SK-N-SH treated with all-trans-retinoic acid at 6 μM for 48 hours (cell line): ENCODE measurements at places on chromosomes 1 and 21.

GRCh38 chr1:109516872-109517271 lies 7.3 kb upstream of the AMIGO1 start:
- ATAC-seq, result no peak; the same call in 2 of the 3 replicates

GRCh38 chr21:44954281-44954771 lies 14.5 kb downstream of the SLX9 start:
- ATAC-seq, result no peak

- no peak for ATAC-seq
These were observed 7.0 kb downstream of the AHDC1 start for GRCh38 chr1:27596986-27597385.

DNA sequence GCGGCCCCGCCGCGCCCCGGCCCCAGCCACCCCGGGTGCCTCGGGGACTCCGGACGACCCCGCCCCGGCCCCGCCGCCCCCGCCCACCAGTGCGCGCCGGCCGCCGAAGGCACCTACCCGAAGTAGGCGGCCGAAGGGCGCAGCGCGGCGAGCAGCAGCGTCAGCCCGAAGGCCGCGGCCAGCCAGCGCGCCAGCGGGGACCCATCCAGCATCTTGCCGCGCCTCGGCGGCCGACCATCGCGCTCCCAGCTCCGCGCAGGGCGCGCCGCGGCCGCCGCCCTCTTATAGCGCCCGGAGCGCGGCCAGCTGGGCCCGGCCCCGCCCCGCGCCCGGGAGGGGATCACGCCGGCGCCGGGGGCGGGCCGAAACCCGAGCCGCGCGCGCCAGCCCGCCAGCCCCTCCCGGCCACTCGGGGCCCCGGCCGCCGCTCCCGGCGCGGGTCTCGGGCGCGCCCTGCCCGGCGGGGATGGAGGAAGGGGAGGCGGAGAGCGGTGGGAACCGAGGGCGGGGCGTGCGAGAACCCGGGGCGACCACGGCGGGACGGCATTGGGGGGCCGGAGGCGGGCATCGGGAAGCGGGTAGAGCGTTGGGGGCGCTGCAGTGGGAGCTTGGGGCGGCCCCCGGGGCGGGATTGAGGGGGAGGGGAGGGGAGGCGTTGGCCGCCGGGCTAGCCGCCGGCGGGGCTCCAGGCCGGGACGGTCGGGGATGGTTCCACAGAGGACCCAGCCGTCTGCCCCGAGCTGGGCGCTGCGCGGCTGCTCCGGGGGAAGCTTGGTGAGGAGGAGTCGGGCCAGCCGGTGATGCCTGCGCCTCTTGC lies at the start of gene WNT9A:
WNT9A (minus strand) TSS at position 257 of the 817 bp plus-strand sequence; CDS start at position 212, 45 bp downstream.
- ATAC-seq, result peak; percentile 16

DNA sequence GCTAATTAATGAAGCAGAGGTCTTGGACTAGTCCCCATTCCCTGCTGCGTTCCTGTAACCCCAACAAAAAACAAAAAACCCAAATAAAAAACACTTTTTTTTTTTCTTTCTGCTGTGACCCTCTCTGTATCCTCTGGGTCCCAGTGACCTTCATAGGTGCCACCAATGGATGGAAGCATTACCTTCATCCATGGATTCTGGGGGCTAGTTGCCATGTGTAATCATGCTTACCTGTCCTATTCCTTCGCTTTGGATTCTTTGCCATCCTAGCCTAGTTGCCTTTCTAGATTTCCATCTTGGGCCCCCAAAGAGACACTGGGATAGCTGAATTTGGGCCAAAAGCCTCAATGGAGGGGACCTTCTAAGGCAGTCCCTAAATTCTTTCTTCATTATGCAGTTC lies 1208.7 kb downstream of the BRINP3 start:
- ATAC-seq, result no peak

GRCh38 chr1:118395430-118395991 lies 210.5 kb upstream of the SPAG17 start:
- ATAC-seq, result no peak

DNA sequence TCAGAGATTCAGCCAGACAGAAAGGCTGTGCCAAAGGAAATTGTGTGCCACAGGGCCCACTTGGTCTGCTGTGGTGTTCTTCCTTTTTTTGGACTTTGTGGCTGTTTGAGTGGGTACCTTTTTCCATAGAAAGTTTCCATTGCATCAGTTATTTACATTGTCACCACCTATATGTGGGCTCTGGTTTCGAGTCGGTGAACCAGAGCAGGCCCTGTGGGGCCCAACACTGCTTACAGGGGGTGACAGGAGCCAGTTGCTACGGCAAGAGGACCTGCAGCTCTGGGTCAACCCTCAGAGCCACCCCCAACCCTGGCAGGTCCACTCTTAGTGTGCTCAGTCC lies 157.0 kb upstream of the EDN2 start:
- no peak for ATAC-seq

DNA sequence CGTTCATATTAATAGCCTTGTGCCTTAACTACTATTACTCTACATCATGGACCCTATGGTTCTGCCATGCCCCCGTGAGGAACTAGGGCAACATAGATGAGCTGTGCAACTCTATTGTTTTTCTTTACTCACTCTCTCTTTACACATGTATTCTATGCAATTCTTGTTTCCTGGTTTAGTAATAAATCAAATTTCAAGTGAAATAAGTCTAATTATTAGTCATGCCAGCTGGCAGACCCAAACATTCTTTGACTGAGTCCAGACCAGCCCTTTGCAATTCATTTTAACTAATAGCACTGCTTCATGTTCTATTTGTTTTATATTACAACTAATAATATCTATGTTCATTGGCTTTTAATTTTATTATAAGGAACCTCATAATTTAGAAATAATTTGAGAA lies 789.3 kb upstream of the ADAMTS5 start:
- ATAC-seq, result no peak

- ATAC-seq, result no peak
These were observed 262.0 kb downstream of the NUF2 start for GRCh38 chr1:163583661-163584181.

DNA sequence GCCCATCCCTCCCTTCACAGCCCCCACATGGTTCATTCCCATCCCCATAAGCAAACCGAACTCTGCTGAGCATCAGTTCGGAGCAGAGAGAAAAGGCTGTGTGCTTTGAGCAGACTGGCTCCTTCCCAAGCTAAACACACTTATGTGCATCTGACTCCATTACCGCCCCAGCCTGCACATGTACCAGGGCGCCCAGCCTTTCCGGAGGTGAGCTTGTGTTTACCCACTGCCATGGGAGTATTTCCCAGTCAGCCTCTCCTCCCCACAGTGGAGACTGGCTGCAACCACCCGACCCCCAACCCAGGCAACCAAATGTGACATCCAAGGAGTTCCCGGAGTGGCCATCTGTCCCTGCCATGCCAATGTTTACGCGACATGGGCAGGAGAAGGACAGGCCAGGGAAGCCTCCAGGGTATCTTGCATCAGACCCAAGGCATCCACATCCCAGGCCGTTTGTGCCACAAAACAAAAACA lies 9.4 kb downstream of the TIAM1 start:
- no peak for ATAC-seq
